ENCODE measurements at places on chromosomes 2 and 18.

GRCh38 chr2:25887624-25888242 is 9.4 kb upstream of the ASXL2 start:
- no peak for DNase-seq

- DNase-seq: no peak
Measured at GRCh38 chr18:62720048-62720447, 4.7 kb downstream of the PHLPP1 start.

GRCh38 chr2:2260696-2261268 is 70.3 kb downstream of the MYT1L start:
- DNase-seq: no peak

DNA sequence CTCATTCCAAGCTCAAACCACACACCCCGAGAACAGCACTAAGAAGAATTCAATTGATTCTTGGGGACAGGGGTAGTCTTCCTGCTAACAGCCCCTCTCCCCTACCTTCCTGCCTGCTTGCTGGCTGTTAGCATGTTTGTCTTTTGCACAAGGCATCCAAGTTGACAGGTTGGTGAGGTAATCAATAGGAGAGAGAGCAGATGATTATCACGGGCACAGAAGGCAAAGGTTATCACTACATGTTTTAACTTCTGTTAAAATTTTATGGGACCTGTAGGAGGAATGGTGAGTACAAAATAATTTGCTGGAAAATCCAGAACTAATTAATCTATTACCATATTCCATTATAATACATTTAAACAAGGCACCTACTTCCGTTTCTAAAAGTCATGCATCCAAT is 442.1 kb upstream of the TCF4 start:
- DNase-seq: no peak

GRCh38 chr2:172464400-172465129 is 37.2 kb downstream of the ITGA6 start:
- no peak for DNase-seq

DNA sequence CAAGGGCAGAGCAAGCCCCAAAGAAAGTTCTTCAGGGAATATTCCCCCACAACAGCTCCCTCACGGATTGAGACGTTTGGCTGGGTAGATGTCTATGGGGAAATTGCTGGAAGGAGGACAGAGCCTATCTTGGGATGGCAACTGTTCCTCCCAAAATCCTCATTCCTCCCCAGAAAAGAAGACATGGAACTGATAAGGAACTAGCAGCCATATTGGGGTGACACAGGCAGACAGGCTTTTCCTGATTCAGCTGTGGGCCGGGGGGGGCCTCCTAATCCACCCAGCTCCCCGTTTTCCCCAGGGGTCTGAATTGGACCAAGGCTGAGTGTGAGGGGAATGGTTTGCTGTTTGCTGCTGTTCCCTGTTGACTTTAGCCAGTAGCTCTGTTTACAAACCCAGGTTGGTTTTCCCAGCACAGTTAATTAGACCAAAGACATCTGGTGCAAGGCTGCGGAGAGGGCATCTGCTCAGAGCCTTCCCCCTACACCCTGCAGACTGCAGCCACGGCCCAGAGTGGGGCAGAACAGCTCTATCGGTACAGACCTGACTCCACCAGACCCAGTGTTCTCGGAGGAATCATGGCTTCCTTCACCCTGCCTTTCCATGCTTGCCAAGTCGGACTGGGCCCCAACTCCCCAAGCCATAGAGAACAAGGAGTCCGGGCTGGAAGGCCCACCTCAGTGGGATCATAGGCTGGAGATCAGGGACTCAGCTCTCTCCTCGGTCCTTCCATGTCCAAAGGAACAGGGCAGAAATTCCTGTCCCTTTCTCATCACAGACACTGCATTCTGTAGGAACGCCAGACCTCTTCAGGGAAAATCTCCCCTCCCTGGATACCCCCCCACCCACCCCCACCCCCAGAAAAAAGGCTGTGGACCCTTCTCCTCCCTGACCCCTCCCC is 1.7 kb upstream of the PKDCC start:
- no peak for DNase-seq

DNA sequence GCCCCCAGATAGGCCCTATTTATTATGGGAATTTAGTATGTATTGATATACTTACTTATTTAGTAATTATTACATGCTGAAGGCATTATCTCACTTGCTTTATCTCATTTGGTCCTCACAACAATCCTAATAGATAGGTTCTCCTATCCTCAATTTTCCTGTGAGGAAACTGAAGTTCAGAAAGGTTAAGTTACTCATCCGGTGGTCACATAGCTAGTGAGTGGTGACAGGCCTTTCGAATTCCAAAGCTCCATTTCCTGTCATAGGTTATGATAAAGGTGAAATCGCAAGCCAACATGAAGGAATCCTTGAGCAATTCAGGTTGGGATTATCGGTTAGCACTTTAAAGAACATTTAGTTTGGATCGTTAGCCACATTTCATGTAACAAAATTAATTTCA is 33.3 kb downstream of the NAB1 start:
- no peak for DNase-seq

GRCh38 chr2:9655441-9656269 is 24.9 kb upstream of the YWHAQ start:
- DNase-seq: no peak

DNA sequence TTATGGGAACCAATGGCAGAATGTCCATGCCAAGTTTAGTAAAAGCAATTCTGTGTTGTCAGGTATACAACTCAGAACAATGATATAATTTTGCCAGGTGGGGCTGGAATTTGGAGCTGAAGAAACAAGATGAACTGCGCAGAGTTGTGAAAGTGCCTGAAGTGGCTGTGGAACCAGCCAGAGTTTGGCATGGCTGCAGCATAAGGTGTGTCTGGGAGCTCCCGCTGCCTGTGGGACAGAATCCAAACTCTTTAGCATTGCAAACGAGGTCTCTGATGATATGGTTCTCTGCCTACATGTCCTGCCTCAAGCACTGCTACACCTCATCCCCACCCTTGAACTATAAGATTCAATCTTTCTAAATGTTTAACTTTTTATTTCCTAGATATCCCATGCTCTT is 909.7 kb downstream of the EPHA4 start:
- no peak for DNase-seq

DNA sequence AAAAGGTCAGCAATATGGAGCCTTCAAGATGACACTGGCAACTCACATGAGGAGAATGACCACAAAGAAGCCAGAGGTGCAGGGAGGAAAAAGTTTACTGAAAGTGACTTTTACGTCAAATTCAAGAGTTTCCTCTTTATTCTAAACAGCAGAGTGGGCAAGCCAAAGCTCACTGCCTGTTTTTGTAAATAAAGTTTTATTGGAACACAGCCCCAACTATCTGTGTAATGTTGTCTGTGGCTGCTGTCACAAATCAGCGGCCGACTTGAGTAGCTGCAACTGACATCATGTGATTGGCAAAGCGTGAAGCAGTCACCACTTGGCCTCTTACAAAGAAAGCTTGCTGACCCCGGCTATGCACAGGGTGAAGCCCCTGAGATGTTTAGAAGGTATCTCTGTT is 9.2 kb upstream of the SULT1C2 start:
- no peak for DNase-seq

DNA sequence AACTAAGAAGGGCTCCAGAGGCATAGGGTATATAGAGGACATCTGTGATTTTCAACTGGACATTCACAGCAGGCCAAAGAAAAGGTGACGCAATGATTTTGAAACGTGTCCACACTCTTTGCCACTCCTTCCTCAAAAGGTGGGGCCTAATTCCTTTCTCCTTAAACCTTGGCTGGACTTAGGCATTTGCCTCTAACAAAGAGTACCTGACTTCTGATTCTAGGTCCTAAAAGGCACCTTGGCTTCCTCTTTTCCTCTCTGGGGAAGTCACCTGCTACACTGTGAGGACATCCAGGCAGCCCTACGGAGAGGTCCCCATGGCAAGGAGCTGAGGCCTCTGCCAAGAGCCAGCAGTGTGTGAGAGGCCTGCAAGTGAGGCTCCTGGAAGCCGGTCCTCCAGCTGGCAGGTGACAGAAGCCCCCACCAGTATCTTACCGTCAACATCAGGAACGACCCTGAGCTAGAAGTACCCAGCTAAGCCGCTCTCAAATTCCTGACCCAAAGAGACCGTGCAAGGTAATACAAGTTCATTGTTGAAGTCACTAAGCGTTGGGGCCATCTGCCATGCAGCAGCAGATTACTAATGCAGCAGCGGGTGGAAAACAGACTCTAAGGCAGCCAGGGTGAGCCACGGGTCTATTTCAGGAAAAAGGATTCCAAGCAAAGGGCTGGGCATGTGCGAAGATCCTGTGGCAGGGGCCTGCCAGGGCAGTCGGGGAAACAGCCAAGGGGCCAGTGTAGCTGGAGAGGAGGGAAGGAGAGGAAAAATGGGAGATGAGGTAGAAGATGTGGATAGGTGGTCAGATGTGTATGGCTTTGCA is 7.4 kb upstream of the HES6 start:
- DNase-seq: no peak

- no peak for DNase-seq
Measured at GRCh38 chr2:228581731-228582130, 400.2 kb upstream of the SPHKAP start.

- DNase-seq: no peak
Measured at GRCh38 chr2:1136067-1136466, 185.4 kb downstream of the SNTG2 start.

GRCh38 chr2:223043164-223043941 is 8.6 kb upstream of the KCNE4 start:
- DNase-seq: peak; percentile 63

- no peak for DNase-seq
Measured at GRCh38 chr18:62170857-62171256, 16.0 kb downstream of the PIGN start.

- DNase-seq: no peak
Measured at GRCh38 chr18:2871111-2871720, 24.4 kb downstream of the EMILIN2 start.

DNA sequence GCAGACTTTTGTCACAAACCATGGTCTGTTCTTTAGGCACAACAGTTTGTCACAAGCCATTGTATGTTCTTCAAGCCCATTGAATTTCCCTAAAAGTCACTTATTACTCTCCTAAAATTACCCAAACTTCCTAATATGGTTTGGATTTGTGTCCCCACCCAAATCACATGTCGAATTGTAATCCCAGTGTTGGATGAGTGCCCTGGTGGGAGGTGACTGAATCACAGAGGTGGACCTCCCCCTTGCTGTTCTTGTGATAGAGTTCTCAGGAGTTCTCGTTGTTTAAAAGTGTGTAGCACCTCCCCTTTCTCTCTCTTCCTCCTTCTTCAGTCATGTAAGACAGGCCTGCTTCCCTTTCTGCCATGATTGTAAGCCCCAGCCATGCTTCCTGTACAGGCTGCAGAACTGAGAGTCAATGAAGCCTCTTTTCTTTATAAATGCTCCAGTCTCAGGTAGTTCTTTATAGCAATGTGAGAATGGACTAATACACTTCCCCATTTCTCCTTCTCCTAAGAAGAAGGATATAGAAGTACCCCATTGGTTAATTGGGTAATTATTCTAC is 11.2 kb upstream of the GYPC start:
- peak; percentile 91 for DNase-seq

GRCh38 chr2:112600634-112601033 is 16.2 kb downstream of the CHCHD5 start:
- no peak for DNase-seq

DNA sequence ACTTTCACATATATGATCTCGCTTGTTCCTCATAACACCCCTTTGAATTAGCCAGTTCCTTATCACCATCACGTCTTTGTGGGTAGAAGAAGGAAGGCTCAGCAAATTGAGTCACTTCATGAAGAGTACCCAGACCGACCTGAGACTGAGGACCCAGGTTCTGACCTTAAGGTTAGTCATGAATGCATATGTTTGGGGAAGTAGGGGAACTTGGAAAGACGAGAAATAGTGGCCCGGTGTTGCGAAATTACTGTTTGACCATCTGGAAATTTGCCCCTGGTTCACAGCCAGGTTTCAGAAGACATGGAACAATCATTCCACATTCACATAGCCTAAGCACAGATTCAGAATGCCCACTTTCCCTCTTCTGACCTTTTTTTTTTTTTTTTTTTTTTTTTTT is 59.8 kb downstream of the MEIS1 start:
- DNase-seq: peak; percentile 27

DNA sequence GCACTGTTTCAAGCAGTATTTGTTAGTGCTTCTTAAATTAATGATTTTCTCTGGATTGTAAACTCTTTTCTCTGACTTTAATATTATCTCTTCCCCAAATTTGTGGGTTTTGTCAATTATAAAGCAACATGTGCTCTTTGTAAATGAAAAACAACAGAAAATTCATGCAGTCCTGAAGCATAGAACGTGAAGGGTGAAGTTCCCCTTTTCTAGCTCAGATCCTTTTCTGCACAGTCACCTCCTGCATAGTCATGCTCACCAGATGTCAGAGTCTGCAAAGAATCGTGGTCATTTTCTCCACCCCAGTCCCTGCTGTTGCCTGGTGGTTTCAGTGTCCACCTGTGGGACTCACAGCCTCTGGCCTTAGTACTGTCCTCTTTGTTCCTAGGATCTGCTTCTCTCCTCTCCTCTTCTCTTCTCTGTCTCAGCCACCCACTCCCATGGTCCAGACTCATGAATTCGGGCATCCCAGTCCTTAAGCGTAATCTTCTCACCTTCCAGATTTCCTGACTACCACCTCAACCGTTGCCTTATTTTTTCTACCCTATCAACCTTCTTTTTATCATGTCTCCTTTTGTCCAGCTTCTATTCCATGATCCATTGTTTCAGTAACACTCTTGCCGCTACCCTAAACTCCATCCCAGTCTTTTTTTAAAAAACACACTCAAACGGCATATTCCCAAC is 229.1 kb downstream of the RTP5 start:
- DNase-seq: peak; percentile 74

DNA sequence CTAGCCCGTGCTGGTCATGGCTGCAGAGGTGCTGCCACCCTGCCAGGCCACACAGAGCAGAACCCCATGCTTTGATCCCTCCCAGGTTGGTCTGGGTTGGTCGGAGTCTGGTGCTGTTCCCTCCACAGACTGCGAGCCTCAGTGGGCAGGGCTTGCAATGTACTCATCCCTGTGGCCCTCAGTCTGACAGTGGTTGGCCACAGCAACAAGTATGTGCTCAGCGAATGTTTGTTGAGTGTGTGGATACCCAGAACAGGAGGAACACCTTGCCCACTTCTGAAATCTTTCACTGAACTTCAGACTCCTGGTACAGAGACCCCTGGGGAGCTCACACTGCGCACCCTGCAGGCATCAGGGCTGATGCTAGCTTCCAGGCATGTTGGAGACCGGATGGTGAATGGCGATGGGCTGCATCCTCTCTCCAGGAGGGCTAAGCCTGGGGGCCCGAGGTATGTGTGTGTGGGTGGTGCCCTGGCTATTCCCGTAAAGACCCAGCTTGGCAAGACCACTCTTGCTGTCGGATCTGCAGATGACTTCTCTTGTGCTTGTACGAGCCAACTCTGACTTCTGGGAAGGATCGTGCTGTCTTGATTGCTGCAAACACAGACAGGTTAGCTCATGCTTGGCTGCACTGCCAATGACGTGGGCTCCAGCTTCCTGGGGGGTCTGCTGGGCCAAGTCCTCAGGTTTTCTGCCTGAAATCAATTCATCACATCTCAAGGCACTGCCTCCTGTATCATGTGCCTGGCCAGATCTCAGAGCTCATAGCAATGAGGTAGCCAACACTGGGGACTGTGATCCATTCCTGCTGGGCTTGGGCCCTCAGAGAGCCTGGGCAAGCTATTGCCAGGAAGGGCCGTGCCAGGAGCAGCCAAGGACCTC is 43.7 kb downstream of the RHOB start:
- no peak for DNase-seq

GRCh38 chr2:69055688-69056470 is 42.9 kb downstream of the ANTXR1 start:
- no peak for DNase-seq

Data from CD14-positive monocyte (primary cell).